ENCODE measurements at places on chromosomes 6 and 20. TPM values are rescaled to one million over a fixed set of nuclear protein-coding genes. Genes with fewer than 3 reads are reported as not detected.

The OPN5 gene
- not detected for total RNA-seq

The TRAPPC3L gene
- total RNA-seq: not detected

The COX4I2 gene
- not detected for total RNA-seq

The SDC4 gene
- 59.2 TPM for total RNA-seq

The SULF2 gene
- 27.1 TPM for total RNA-seq

The PLEKHG1 gene
- total RNA-seq: 2.2 TPM

The MTFR2 gene
- total RNA-seq: 8.5 TPM

The BPIFA1 gene
- total RNA-seq: not detected

GRCh38 chr6:33772902-33773472, 15.9 kb downstream of the LEMD2 start:
- no peak for DNase-seq

DNA sequence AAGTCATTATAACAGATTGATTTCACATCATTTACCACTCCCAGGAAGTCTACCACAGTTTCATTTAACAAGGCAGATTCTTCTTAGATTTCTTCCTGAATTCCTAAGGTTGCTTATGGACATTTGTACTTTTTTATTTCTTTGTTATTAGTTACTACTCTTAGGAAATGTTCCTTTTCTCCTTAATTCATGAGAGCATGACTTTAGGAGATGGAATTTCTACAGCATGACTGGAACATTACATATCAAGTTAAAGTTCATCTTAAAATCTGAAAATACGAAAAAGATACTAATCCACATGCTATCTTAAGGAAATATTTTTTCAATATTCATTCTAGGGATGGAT, 22.3 kb downstream of the CNKSR3 start:
- DNase-seq: no peak

GRCh38 chr20:61638802-61639585, 386.9 kb downstream of the CDH4 start:
- DNase-seq: no peak

DNA sequence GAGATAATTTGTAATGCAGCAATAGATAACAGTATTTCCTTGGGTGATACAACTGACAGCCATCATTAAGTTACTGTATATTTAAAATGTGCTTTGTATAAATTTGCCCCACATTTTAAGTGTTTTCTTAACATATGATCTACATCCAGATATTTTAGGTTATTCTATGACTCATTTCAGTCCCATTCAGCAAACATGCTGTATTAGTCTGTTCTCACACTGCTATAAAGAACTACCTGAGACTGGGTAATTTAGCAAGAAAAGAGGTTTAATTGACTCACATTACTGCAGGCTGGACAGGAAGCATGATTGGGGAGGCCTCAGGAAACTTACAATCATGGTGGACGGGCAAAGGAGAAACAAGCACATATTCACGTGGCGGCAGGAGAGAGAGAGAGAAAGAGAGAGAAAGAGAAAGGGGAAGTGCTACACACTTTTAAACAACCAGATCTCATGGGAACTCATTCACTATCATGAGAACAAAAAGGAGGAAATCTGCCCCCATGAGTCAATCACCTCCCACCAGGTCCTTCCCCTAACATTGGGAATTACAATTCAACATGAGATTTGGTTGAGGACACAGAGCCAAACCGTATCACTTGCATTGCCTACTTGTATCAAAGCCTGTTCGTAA, 9.6 kb upstream of the CHD6 start:
- no peak for DNase-seq

DNA sequence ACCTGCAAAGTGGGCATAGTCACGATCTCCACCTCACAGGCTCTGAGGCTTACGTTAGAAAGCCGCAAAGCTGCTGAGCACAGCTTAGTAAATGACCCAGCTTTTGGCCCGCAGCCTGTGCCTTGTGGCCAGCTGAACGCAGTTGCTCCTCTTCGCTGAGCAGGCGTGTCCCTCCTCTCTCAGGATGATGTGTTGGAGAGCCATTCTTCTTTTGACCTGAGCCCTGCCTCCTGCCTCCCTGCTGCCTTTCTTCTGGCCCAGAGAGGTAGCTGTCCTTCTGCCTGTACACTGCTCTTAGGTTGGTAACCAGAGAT, 47.6 kb upstream of the MYL9 start:
- no peak for DNase-seq

GRCh38 chr20:4568361-4568959, 153.2 kb upstream of the PRND start:
- DNase-seq: no peak

DNA sequence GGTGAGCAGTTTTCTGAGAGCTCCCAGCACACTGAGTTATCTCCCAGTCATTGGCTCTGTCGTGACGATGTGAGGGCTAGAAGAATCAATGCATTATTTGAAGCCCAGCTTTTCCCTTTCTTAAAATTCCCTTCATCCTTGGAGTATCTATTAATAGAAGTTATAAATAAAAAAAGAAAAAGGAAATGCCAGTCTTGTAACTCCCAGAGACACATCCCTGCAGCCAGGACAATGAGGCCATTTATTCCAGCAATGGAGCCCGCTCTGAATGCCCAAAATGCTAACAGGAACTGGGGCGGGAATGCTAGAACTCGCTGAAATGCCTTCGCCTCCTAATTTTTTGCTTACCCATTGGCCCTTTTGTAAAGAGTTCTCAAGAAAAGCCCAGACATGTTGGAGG, 305.8 kb downstream of the TFAP2C start:
- no peak for DNase-seq

GRCh38 chr6:15781890-15782289, 119.1 kb upstream of the DTNBP1 start:
- DNase-seq: no peak

GRCh38 chr6:139679516-139680179, 305.2 kb upstream of the CITED2 start:
- DNase-seq: no peak

- DNase-seq: no peak
Observed at GRCh38 chr6:25457516-25457915, 178.3 kb downstream of the CARMIL1 start.

GRCh38 chr6:1720620-1721322, 111.1 kb downstream of the FOXC1 start:
- DNase-seq: no peak

DNA sequence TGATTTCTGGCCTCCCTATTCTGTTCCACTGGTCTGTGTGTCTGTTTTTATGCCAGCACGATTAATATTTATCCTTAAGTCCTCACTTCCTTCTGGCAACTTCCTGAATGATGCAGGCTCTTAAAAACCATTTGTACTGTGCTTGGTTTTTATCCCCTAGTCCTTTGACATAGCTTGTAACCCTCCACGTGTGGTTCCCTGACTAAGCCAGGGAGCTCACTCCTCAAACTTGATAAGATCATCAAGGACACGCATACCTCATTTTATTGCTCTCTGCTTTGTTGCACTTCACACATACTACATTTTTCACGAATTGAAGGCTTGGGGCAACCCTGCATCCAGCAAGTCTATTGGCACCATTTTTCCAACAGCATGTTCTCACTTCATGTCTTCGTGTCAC, 166.4 kb upstream of the UST start:
- no peak for DNase-seq

DNA sequence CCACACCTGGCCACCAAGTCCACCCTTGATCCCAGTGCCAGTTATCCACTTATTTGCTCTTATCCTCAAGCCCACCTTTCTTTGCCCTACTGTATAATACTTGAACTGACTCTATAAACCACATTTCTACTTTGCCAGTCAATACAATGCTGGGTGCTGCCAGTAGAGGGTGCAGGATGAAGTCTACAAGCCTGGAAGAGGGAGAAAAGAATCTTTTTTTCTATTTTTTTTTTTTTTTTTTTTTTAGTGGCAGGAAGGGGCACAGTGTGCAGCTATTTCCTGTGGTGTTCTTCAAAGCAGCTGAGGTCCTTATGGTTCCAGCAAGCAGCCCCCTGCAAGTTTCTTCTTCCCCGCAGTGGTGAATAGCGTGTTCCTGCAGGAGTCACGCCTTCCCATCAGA, 22.2 kb upstream of the GABRR1 start:
- no peak for DNase-seq

GRCh38 chr6:170434821-170435155, 118.3 kb downstream of the PSMB1 start:
- no peak for DNase-seq

DNA sequence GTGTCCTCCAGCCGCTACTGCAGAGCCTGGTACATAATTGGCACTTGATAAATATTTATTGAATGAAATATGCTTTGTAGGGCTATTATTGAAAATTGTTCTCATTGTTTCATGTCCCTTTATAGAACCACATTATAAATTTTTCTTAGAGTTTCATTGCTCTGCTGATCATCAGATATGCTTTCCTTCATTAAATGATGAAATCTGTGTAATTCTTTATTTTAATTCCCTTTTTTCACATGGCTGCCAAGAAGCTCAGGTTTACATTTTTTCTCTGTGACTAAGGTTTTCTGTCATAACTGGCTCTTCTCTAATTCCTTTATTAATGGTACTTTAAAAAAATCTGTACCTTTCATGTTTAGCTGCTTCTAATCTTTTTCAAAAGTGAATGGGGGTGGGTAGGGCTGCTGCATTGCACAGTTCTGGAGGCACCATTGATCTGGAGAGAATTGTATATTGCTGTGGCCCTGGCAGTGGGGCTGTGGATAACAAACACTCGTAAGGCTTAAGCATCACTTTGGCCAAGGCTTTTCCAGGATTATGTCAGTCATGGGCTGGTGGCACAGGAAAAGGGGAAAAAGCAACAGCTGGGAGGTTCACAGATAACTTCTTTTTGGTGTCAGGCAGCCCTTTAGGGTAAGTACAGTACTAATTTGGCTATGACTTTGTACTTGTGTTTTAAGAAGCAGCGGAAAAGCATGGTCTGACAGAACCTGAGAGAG, 43.8 kb downstream of the ARFGEF2 start:
- no peak for DNase-seq

GRCh38 chr20:33559212-33559611, 69.3 kb downstream of the CBFA2T2 start:
- DNase-seq: no peak

DNA sequence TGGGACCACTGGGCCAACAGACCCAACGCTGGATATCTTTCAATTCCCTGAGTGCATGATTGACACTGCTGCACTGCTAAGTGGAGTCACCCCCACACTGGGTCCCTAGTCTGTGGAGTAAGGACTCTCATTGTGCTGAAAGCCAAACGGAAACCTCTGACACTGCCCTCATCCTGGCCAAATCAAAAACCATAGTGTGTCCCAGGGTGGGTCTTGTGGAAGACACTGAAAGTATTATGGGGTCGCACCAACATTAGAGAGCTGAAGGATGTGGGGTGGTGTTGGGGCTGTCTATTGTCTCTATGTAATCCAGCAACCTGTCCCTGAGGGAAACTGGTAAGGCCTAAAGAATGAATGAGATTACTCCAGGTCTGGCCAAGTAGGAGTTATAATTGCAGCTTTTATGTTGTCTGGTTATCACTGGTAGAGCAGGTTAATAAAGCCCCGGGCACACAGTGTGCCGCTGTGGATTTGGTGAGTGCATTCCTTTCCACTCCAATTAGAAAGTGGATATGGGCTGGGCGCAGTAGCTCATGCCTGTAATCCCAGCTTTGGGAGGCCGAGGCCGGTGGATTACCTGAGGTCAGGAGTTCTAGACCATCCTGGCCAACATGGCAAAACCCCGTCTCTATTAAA, 57.9 kb downstream of the HLA-A start:
- no peak for DNase-seq

GRCh38 chr6:53858913-53859312, 64.1 kb downstream of the LRRC1 start:
- no peak for DNase-seq

- peak; percentile 86 for DNase-seq
Observed at GRCh38 chr6:158868890-158869825, 50.0 kb upstream of the EZR start.

DNA sequence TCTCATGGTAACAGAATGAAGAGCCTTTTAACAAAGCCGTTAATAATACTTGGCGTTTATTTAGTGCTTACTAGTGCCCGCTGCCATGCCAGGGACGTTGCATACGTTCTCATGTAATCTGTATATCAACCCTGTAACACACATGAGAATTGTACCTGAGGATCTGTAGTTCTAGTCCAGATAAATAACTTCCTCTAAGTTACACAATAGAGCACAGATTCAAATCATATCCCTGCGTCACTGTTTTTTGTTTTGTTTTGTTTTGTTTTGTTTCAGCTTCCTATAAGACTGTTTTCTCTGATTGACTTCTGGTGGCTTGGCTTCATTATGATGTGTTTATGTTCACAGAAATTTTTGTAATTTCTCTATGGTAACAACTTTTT, 553 bp downstream of the ZSCAN16 start:
- DNase-seq: no peak

GRCh38 chr20:56433221-56433879, 21.3 kb downstream of the CASS4 start:
- no peak for DNase-seq

DNA sequence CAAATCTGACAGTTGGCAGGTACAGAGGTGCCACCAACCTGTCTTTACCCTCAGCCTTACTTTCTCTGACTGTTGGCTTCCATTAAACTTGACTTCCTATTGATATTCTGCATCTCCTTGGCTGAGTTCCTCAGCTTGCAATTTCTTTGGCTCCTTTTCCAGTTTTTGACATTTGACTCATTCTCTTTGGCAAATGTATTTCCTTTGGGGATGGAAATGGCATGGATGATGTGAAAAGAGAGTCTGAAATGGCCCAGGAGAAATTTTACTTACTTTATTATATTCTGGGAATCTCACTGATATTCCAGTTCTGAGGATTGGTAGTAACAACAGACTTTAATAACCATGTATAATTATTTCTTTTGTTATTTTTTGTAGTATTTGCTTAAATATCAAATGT, 255.2 kb downstream of the CD109 start:
- DNase-seq: no peak

DNA sequence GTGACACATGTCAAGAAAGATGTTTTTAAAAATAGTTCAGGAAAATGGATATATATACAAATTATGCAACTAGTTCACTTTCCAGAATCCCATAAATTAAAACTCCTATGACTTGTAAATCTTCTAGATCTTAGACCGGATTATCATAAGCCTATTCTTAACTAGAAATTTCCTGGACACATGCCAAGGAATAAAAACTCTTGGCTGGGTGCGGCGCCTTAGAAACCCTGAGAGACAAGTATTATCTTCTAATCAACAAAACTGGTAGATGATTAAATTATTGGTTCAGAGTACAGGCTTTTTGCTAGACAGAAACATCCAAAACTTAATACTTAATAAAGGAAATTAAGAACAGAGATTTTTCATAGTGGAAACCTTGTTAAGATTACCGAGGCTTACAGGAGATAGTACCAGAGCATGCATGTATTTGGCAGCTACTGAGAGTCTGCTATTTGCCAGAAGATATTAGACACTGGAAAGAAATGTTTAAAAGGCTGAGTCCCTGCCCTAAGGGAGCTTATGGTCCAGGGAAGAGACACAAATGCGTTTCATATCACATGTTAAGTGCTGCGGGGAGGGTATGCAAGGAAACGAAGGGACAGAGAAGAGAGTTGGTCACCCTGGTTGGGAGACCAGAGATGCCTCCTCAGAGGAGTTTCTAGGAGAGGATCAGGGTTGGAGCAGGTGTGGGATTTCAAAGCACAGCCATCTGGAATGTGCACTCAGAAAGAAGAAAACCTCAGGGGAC, 46.5 kb upstream of the IFNGR1 start:
- DNase-seq: no peak

- DNase-seq: no peak
Observed at GRCh38 chr6:146027586-146028251, 1.1 kb upstream of the GRM1 start.

Data from H1 (cell line).